HT1080 (cell line): ENCODE measurements at places on chromosomes 1 and 21. TPM values are rescaled to one million over a fixed set of nuclear protein-coding genes. Genes with fewer than 3 reads are reported as not detected.

Gene CFHR1
- not detected in 2 replicates for total RNA-seq

Gene FMO4
- 0.32 and 2.0 TPM in 2 replicates for total RNA-seq

Gene TNFSF4
- 0.07 TPM in 1 of 2 replicates, not detected in the other for total RNA-seq

Gene LEFTY2
- total RNA-seq: 1.3 TPM in 1 of 2 replicates, not detected in the other

Gene TEX35
- total RNA-seq: not detected in 2 replicates

Gene EXO1
- total RNA-seq: 48.0 and 50.1 TPM in 2 replicates

Gene NBPF4
- total RNA-seq: not detected in 2 replicates

Gene CLDN8
- total RNA-seq: not detected in 2 replicates

Gene WNT3A
- not detected in 2 replicates for total RNA-seq

Gene WDR64
- total RNA-seq: not detected in 2 replicates

Gene PITHD1
- total RNA-seq: 124 and 129 TPM in 2 replicates

Gene KRTAP19-3
- total RNA-seq: not detected in 2 replicates

Gene OR2T29
- not detected in 2 replicates for total RNA-seq

Gene CSF1
- 19.9 and 22.0 TPM in 2 replicates for total RNA-seq

Gene LCE1B
- not detected in 2 replicates for total RNA-seq

Gene PLEKHN1
- total RNA-seq: 2.5 and 3.3 TPM in 2 replicates

Gene OR2L13
- total RNA-seq: not detected in 2 replicates

Gene SDHC
- total RNA-seq: 16.1 and 67.9 TPM in 2 replicates

Gene NBPF10
- total RNA-seq: 0.96 and 1.2 TPM in 2 replicates

Gene ITLN2
- not detected in 2 replicates for total RNA-seq

Gene MAN1C1
- total RNA-seq: not detected in 2 replicates
